ENCODE measurements at places on chromosomes 11 and 22. TPM values are rescaled to one million over a fixed set of nuclear protein-coding genes. Genes with fewer than 3 reads are reported as not detected.

Gene RPS13
- total RNA-seq, result 1,055 TPM

Gene CEND1
- 0.37 TPM for total RNA-seq

Gene SYT12
- not detected for total RNA-seq

Gene CHRDL2
- not detected for total RNA-seq

Measured in activated naive CD8-positive, alpha-beta T cell treated with anti-CD3 and anti-CD28 coated beads, Interleukin-2, amount 10 ng/mL, durations not matched to agents 7 days and 5 days (primary cell).